ENCODE measurements at places on chromosomes 12 and 14. TPM values are rescaled to one million over a fixed set of nuclear protein-coding genes. Genes with fewer than 3 reads are reported as not detected.
A peak's percentile ranks its signal among the peaks of the same experiment; 100 is the strongest.

DNA sequence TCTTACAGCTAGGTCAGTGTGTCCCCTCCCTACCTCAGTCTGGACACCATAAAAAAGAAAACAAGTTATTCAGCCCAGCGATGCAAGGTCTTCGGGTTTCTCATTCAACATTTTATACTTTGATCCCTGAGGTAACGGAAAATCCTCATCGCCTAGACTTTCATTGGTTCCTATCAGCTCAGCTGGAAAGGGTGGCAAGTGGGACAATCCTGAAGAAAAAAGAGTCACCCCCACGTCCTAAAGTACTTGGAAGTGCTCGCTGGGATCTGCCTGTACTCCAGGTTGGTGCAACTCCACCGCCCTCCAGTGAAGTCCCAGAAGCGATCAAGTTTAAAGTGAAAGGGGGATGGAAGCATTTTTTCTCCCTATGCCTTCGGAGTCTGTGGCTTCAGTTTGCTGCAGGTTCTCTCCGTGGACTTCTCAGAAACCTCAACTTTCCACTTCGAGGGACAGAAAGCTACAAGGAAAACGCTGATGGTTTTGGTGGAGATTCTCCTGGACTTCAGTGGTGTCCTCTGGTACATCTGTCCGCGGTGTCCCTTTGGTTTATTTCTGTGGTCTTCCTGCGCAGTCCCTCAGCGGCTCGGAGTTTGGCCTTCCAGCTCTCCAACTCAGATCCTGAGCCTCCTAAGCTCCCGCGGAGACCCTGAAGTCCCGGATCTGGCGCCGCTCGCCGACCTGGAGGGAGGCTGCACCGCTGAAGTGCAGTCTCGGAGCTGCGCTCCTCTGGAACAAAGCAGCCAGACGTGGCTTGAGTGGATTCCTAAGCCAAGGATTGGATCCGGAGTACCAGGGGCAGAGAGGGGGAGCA lies 1.8 kb upstream of the LRFN5 start:
- H3K36me3 ChIP-seq = no peaks in the 10 kb centered on the region
- DNase-seq = peak; percentile 93
- peak overlapping the region; percentile 77 for H3K4me3 ChIP-seq

GRCh38 chr12:4015225-4016091 lies 142.3 kb upstream of the PARP11 start:
- DNase-seq = no peak
- H3K4me3 ChIP-seq = no peak overlapping the region
- 0 out of 2 replicates have a peak, but pooled peaks cover 7% of the 10 kb centered on the region for H3K4me1 ChIP-seq
- H3K36me3 ChIP-seq = no peaks in the 10 kb centered on the region
- no peak overlapping the region for H3K27ac ChIP-seq

DNA sequence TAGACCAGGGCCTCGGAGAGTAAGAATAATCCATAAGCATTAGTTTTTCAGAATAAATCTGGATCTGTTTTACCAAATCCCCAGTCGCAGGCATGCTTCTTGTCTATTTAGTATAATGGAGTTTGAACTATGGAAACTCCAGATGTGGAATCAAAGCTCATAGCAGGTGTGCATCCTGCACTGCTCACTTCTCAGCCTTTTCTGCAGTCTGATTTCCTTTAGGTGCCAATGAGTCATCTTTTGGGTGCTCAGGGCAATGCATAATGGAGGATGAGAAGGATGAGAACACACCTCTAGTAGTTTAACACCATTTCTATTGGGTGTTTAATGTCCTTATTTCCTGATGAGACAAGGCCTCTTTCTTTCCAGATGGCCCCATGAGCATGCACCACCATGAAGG lies 961.2 kb downstream of the TMEM121 start:
- no peaks in the 10 kb centered on the region for H3K27me3 ChIP-seq
- H3K4me3 ChIP-seq = no peak overlapping the region
- no peak for DNase-seq
- no peak overlapping the region for H3K27ac ChIP-seq

DNA sequence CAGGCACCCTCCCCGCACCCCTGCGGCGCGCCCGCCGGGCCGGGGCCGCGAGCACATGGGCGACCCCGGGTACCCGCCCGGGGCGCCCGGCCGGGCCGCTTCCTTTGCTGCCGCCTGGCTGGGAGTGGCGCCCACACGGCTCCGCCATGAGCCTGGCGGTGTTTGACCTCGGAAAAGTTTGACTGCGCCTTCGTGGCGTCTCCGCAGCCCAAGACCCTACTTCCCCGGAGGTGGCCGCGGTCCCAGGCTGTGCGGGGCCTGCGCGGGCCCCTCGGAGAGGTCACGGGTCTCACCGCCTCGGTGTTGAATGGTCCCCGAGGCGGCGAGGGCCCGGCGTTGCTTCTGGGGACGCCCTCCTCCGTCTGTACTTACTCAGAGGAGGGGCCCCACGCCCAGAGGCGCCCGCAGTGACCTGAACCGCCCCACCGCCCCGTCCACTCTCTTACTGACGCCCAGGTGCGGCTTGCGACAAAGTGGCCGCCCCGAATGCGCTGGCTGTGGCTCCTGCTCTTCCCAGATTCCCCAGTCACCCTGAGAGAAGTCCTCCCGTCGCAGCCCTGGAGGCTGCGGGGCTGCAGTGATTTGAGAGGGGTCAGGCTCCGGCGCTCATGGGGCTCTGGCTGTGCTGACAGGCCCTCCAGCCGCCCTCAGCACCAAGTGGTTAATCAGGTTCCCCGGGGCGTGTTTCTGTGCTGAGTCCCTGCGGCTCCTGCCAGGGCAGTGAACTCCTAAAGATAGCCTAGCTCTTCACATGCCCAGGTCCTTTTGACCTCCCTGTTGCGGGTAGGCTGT lies 5.8 kb downstream of the KMT5A start:
- peak; percentile 74 for DNase-seq
- peak overlapping the region; percentile 74 for H3K4me3 ChIP-seq
- H3K4me1 ChIP-seq = peaks cover 19% of the 10 kb centered on the region
- peaks cover 20% of the 10 kb centered on the region for H3K27me3 ChIP-seq

- peak; percentile 38 for DNase-seq
- no peak overlapping the region for H3K4me3 ChIP-seq
- no peak overlapping the region for H3K27ac ChIP-seq
- H3K36me3 ChIP-seq = no peaks in the 10 kb centered on the region
Measured at GRCh38 chr14:35985474-35986218, 159.5 kb downstream of the BRMS1L start.

GRCh38 chr14:87158283-87158682 lies 834.7 kb downstream of the GALC start:
- DNase-seq = no peak
- H3K27me3 ChIP-seq = peaks cover 11% of the 10 kb centered on the region
- H3K4me1 ChIP-seq = peaks cover 29% of the 10 kb centered on the region
- H3K4me3 ChIP-seq = no peak overlapping the region
- no peaks in the 10 kb centered on the region for H3K36me3 ChIP-seq

DNA sequence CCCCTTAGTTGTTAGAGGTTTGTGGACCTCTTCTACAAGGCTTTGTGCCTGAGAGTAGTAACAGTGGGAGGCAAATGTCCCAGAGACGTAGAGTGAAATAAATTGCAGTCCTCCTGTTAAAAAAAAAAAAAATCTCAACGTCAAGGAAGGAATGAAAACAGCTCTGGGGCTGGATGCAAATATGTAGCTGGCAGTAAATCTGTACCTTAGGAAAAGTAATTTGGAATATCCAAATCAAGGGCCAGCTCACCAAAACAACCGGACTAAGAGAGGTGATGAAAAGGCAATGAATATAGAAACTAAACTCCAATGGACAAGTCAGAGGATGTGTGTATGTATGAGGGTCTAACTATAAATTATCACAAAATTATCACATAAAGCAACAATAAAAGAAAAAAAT lies 27.0 kb downstream of the SINHCAF start:
- no peak overlapping the region for H3K4me3 ChIP-seq
- no peak for DNase-seq
- no peaks in the 10 kb centered on the region for H3K27me3 ChIP-seq
- peak overlapping the region; percentile 75 for H3K27ac ChIP-seq

DNA sequence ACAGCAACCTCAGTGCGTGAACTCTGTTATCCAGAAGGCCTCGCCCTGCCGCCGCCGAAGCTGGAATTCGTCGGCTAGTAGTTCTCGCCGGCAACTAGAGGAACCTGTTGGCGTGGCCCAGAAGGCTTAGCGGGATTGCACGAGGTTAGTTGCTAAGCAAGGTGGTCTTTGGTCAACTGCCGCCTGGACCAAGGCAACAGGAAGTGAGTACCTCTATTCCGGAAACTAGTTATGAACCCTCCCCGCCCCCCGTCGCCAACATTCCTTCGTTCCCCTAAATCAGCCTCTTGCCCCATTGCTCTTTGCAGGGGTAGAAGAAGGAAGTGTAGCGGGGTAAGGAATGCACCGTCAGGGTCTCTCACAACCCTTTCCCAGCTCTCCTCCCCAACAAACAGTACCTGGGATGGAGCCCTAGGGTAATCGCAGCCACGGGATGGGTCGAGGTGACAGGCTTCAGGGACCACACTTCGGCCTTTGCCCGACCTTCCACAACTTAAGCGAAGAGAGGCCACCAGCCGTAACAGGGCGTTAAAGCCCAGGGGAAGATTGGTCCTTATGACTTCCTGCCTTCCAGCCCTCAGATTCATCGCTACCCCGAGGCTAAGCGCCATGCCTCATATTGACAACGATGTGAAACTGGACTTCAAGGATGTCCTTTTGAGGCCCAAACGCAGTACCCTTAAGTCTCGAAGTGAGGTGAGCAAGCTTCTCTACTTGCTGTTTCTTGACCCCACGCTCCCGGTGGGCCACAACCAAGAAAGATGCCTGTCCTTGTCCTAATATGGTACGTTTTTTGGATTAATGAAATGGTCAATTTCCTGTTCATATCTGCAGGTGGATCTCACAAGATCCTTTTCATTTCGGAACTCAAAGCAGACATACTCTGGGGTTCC lies at the start of gene GMPR2:
TSS of gene GMPR2 (plus strand) at position 285 of the 893 bp plus-strand sequence. CDS start at position 610, 325 bp downstream.
- peak; percentile 94 for DNase-seq
- peak within 1 kb of the TSS; percentile 81 for H3K4me3 ChIP-seq
- H3K27me3 ChIP-seq = no peaks in the 10 kb centered on the region
- H3K4me1 ChIP-seq = peaks cover 15% of the 10 kb centered on the region

Gene PLD4
- total RNA-seq = not detected
